ENCODE measurements at places on chromosomes 5 and 9.

DNA sequence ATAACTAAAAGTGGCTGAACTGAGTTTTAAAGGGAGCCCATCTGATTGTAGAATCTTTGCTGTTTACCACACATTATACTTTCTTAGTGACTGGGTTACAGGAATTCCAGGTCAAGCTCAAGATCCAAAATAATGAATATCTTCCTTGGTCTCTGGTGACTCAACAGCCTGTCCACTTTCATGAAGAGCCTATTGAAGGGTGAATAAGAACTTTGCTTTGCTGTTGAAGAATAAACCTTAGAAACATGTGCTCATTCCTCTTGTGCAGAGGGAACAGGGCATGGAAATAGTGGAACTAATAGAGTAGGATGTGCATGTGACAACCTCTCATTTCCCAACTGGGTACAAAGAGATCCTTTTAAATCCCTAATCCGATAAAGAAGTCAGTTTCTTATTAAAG, 21.4 kb downstream of the ALDH1A1 start:
- DNase-seq, result no peak

- no peak for DNase-seq
These were observed 2.7 kb upstream of the LARS1 start for GRCh38 chr5:146185161-146185560.

GRCh38 chr5:151126199-151126645, 31.4 kb downstream of the ANXA6 start:
- DNase-seq, result peak; percentile 33

GRCh38 chr5:179278119-179278518, 67.1 kb downstream of the ADAMTS2 start:
- DNase-seq, result no peak

GRCh38 chr9:105475302-105475701, 27.5 kb downstream of the FSD1L start:
- no peak for DNase-seq

- DNase-seq, result no peak
These were observed 160.2 kb downstream of the SH3GL2 start for GRCh38 chr9:17739022-17739421.
